Fibroblast of mammary gland (primary cell): ENCODE measurements at places on chromosomes 6 and 20.

- DNase-seq = peak; percentile 45
Observed at GRCh38 chr20:63009045-63009961, 2.5 kb upstream of the BHLHE23 start.

DNA sequence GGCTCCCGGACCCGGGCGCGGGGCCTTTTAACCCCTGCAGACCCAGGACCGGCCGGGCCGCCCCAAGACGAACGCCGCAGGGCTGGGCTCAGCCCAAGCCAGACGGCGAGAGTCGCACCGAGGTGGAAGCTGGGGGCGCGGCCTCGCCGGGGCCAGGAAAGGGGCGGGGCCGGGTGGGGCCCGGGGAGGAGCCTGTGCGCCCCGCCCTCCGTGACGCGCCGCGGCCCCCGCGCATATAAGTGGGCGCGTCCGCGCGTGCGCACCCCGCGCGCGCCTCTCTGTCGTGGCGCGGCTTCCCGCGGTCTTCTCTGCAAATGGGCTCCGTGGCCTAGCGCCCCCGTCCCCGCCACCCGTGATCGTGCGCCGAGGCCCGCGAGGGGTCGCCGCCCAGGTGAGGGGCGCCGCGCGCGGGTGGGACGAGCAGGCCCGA, at the start of gene PPDPF:
TSS of gene PPDPF (plus strand) at position 262 of the 430 bp plus-strand sequence. CDS start 544 bp downstream, outside the sequence.
- DNase-seq = peak; percentile 66

GRCh38 chr6:17589406-17590096, 10.6 kb upstream of the FAM8A1 start:
- peak; percentile 82 for DNase-seq

DNA sequence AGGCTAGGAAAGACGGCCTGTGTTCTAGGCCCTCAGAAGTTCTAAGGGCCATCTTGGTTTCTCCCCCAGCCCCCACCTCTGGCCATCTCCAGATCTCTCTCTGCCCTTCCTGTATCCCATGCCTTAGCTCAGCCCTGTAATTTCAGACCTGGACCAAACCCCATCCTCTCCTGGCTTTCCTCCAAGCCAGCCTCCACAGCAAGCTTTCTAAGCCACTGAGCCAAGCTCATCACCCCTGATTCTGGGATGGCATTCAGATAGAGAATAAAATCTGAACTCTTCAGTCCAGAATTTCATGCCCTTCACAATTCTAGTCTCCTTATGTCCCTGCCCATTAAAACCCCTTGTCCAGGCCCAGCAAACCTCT, 18.9 kb upstream of the CCM2L start:
- no peak for DNase-seq

DNA sequence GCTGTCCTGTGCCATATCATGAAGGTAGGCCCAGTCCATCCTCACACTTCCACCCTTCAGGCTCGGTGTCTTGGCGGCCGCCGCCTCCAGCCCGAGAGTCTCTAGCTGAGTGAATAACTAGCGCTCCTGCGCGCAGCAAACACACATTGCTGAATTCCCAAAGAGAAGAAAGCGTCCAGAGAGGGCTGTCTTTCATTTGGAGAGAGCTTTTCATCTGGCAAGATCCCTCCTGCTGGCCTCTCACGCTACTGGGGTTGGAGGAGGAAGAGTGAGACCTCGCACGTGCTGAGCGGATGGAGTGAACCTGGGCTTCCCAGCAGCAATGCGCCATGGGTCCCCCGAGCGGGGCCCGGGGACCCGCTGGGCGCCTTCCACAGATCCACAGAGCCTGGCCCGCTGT, 73.2 kb downstream of the NCR2 start:
- no peak for DNase-seq

DNA sequence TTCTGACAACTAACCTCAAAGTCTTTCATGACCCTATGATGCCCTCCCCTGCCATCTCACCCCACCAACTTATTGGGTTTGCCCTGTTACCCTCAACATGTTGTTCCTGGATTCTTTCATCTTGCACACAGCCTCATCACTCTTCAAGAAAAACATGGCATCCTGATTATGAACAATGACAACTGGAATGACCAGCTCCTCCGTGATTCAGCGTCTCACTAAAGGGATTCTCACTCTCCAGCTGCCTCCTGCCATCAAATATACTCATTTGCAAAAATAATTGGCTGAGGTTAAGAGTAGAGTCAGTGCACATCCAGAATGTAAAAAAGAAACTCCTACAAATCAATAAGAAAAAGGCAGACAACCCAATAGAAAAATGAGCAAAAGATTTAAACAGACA, 59.7 kb upstream of the MDGA1 start:
- no peak for DNase-seq

DNA sequence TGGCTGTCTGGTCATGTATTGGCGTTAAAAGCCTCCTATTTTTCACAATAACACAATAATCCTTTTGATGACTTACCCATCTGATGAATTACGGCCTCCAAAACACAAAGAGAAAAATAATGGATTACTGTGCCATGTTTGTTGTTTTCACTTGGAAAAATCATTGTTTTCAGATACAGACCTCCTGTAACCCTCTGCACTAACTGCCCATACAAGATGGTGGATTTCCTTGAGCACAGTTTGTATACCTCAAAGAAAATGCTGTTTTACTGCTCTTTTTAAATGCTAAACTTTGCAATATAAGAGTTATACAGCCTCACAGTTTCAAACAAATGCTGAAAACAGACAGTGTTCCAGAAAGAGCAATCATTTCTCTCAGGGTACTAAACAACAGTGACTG, 61.0 kb downstream of the SMLR1 start:
- no peak for DNase-seq

- DNase-seq = no peak
Observed at GRCh38 chr6:147693181-147693580, 184.7 kb downstream of the SAMD5 start.

DNA sequence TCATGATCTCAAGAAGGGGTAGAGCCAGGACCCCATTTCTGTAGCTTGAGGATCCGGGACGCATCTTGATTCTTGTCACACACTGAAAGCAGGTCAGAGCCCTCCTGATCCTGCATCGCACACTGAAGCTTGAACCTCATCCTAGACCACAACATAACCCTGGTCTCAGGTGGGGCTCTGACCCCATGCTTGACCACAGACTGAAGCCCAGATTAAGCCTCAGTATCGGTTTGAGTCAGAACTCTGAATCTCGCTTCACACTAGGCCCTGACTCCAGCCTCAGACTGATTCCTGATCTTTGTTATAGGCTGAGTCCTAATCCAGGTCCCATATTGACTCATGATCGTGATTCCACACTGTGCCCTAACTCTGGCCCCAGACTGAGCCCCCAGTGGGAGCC, 8.5 kb upstream of the RSPO4 start:
- DNase-seq = no peak

- no peak for DNase-seq
Observed at GRCh38 chr6:165059032-165059431, 250.4 kb downstream of the C6orf118 start.

DNA sequence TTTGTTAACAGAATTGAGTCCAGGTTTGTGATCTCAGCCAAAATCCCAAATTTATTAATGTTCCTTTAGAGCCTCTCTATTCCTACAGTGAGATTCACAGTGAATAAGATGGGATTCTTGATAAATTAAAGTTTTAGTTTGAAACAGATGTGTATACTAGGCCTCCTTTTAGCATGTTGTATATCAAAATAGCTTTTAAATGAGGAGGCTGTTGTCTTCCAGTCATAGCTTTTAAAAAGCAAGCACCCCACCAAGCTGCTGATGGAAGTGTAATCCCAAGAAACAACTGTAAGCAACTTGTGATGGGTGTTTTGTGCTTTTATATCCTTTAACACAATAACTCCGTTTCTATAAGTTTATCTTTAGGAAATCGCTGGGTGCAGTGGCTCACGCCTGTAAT, 7.0 kb downstream of the GTF2H5 start:
- peak; percentile 14 for DNase-seq

DNA sequence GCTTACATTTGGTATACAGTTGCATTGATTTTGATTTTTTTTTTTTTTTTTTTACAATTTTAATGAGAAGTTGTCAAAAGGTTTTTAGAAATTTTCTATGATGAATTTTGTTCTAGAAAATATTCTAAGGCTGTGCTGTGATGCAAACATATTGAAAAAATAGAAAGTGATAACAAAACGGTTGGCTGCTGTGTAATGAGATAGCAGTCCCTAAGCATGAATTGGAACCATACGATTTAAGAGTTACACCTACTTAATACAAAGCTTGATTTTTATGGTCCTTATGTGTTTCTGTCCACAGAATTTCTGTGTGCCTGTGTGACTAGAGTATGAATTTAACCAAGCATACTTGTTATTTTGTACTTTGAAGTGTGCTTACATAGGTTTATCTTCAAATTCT, 12.1 kb downstream of the HIVEP1 start:
- no peak for DNase-seq

- no peak for DNase-seq
Observed at GRCh38 chr20:51311636-51312479, 230.7 kb downstream of the NFATC2 start.

- DNase-seq = no peak
Observed at GRCh38 chr20:53034899-53035298, 62.7 kb downstream of the TSHZ2 start.

DNA sequence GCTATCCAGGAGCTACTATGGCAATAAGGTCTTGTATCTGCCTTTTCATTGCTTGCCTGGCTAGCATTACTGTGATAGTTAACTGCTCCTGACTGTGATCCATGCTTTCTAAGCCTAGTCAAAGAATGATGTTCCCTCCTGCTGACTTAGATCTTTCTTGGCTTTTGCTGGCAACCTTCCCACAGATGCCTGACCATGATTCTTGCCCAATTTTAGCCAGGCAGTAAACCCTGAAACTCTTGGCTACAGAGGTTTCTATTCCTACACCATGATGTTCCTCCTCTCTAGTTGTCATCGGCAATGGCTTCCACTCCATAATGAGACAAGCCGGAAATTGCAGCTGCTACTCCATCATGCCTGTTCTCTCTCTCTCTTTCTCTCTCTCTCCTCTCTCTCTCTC, 238.1 kb downstream of the HAO1 start:
- no peak for DNase-seq

GRCh38 chr6:40671694-40672050, 84.5 kb upstream of the LRFN2 start:
- DNase-seq = no peak

DNA sequence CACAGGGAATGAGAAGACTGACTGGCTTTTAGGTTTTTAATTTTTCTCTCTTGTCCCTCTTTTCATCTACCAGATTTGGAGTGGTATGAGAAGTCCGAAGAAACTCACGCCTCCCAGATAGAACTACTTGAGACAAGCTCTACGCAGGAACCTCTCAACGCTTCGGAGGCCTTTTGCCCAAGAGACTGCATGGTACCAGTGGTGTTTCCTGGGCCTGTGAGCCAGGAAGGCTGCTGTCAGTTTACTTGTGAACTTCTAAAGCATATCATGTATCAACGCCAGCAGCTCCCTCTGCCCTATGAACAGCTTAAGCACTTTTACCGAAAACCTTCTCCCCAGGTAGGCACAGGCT, 644 bp downstream of the MAD2L1BP start:
- DNase-seq = peak; percentile 12

GRCh38 chr6:70312165-70312745, 9.4 kb upstream of the COL9A1 start:
- peak; percentile 80 for DNase-seq

- no peak for DNase-seq
Observed at GRCh38 chr6:165755583-165755982, 92.5 kb upstream of the PDE10A start.

DNA sequence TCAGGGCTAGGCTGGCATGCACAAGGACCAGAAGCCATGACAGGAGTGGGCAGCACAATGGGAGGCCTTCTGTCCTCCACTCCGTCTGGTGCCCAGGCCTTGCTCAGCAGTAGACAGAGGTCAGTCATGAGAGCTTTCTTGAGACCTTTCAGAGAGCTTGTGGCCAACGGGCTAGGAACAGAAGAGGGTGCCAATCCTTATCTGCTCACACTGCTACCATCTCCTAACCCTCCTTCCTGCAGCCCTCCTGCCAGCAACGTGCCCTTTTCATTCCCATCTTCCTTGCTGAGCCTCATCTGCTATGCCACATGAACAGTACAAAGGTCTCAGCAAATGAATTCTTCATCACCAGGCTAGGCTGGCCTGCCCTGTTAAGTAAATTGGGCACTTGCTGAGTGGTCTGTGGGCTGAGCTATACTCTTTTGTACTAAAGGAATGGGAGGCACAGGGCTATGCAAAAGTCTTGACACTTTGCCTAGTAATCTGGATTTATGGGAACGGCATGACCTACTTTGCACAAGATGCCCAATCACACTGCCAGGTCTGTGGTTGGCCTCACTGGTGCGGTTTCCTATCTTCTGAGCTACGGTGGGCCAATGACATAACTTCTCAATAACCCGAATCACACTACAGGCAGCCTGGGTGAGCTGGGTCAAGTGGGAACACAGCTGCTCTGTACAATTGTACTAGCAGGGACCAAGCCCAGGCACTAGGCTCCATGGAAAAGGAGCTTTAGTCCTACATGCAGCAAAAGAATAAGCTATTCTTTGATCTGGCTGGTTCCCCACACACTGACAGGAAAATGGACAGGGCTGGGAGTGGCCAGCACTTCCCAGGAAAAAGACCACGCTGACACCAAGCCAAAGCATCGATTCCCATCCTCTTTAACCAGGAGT, 47.8 kb downstream of the ELOVL5 start:
- DNase-seq = peak; percentile 67

GRCh38 chr6:36760685-36761435, 63.2 kb downstream of the RAB44 start:
- DNase-seq = no peak

- DNase-seq = no peak
Observed at GRCh38 chr20:9775176-9775575, 63.7 kb downstream of the PAK5 start.

DNA sequence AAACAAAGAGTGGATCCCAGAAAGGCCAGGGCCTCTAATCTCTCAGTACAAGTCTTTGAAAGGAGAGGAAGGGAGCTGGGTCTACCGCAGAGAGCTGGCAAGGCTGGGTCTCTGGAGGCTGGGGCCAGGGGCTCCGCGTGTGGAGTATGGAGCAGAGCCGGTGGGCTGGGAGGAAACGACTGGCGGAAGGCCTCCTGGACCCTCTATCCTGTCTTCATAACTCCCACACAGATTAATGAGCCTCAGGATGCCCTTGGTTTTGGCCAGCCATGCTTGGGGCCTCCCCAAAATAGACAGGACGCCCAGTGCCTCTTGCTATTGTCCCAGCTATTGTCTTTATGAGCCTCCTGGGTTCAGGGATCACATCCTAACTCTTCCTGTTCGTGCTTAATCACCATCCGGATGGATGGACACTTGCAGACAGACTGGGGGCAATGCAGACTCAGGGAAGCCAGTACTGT, 306.4 kb downstream of the DHX35 start:
- DNase-seq = no peak

DNA sequence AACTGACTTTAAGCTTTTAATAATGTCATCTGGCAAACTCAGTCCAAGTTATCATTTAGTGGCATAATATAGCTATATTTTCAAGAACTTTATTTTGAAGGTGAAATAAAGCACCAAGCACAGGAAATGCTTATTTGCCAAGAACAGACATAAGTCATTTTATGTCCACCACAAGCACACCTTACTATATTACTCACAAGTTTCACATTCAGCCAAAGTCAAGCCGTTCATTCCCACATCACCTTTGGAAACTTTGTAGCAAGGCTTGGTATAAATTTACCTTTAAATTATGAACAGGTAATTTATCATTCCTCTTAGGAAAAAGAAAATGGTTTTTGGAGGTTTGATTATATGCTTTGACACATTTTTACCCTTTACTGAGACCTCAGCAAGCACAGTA, 236.8 kb upstream of the FKBP1C start:
- no peak for DNase-seq
